CD14-positive monocyte (primary cell): ENCODE measurements at places on chromosomes 3 and 15.

DNA sequence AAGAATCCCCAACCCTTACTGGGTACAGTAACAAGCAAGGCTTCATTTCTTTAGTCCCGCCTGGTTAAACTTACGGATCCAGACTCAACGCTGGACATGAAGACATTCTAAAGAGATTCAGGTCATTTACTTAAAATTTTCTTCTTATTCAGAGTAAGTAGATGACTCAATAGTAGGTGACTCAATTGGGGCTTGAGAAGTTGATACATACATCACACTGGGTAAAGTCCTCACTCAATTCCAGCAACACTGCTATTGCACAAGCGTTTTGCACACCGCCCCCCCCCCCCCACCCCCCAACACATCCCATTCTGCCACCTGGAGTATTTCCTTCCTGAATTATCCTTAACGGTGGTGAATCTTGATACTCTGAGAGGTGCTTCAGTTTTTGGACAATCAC is 610.0 kb downstream of the FOXP1 start:
- no peak for DNase-seq

GRCh38 chr3:98058244-98058960 is 23.3 kb upstream of the GABRR3 start:
- DNase-seq: no peak

GRCh38 chr3:53672981-53673380 is 173.2 kb downstream of the CHDH start:
- DNase-seq: no peak

GRCh38 chr3:168467115-168467714 is 371.5 kb upstream of the GOLIM4 start:
- no peak for DNase-seq

- DNase-seq: no peak
These were observed 91.7 kb upstream of the PDZRN3 start for GRCh38 chr3:73716418-73716817.
